ENCODE measurements at places on chromosomes 7 and 10. TPM values are rescaled to one million over a fixed set of nuclear protein-coding genes. Genes with fewer than 3 reads are reported as not detected.

DNA sequence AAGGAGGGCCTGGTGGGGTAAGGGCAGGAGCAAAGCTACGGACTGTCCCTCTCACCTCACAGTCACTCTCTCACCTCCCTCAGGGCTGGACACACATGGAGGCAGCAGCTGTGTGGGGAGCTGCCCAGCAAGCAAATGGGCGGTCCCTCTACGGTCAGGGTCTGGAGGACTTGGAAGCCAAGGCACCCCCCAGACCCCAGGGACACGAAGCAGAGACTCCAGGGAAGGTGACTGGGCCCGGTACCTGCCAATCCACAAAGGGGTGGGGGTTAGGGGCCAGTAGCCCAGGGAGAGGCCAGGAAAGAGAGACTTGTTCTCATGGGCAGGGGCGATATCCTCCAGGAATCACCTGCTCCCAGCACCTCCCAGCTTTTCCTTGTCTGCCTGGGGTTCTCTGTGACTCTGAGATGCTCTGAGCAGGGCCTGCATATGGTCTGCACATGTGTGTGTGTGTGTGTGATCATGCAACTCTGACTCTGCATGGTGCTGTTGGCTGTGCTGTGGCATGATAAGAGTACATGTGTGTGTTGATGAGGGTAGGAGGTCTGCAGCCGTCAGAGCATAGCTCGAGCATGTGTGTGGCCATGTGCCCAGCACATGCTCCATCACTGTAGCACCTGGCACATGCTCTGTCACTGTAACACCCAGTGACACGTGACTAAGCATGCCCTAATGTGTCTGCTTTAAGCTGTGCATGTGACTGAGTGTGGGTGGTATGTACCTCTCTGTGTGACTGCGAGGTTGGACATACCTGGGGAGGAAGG is 4.6 kb upstream of the LDB3 start:
- H3K36me3 ChIP-seq, result no peaks in the 10 kb centered on the region
- H3K4me1 ChIP-seq, result no peaks in the 10 kb centered on the region
- no peaks in the 10 kb centered on the region for H3K27me3 ChIP-seq
- H3K27ac ChIP-seq, result no peak overlapping the region

- peaks cover 9% of the 10 kb centered on the region for H3K4me1 ChIP-seq
- no peaks in the 10 kb centered on the region for H3K27me3 ChIP-seq
- DNase-seq, result no peak
- peak overlapping the region; percentile 72 for H3K27ac ChIP-seq
- peak overlapping the region; percentile 59 for H3K4me3 ChIP-seq
Observed at GRCh38 chr7:121394709-121395140, 1.4 kb downstream of the FAM3C start.

- no peak overlapping the region for H3K4me3 ChIP-seq
- no peak for DNase-seq
- H3K36me3 ChIP-seq, result no peaks in the 10 kb centered on the region
- H3K27ac ChIP-seq, result no peak overlapping the region
- H3K27me3 ChIP-seq, result no peaks in the 10 kb centered on the region
Observed at GRCh38 chr7:131242123-131242650, 85.5 kb upstream of the MKLN1 start.

- H3K27ac ChIP-seq, result no peak overlapping the region
- no peak for DNase-seq
Observed at GRCh38 chr10:103808780-103809179, 46.6 kb downstream of the SH3PXD2A start.

The HMX2 gene
- 19.8 TPM for total RNA-seq

The PSMA2 gene
- 211 TPM for total RNA-seq

The TAS2R5 gene
- 0.45 TPM for total RNA-seq

The HSPA14 gene
- total RNA-seq, result 24.5 TPM

The CHAT gene
- not detected for total RNA-seq

The SAMD9 gene
- 18.1 TPM for total RNA-seq
